CD4-positive, alpha-beta T cell treated with Interleukin-17A for 4 hours (primary cell): ENCODE measurements at places on chromosomes 4 and X.

DNA sequence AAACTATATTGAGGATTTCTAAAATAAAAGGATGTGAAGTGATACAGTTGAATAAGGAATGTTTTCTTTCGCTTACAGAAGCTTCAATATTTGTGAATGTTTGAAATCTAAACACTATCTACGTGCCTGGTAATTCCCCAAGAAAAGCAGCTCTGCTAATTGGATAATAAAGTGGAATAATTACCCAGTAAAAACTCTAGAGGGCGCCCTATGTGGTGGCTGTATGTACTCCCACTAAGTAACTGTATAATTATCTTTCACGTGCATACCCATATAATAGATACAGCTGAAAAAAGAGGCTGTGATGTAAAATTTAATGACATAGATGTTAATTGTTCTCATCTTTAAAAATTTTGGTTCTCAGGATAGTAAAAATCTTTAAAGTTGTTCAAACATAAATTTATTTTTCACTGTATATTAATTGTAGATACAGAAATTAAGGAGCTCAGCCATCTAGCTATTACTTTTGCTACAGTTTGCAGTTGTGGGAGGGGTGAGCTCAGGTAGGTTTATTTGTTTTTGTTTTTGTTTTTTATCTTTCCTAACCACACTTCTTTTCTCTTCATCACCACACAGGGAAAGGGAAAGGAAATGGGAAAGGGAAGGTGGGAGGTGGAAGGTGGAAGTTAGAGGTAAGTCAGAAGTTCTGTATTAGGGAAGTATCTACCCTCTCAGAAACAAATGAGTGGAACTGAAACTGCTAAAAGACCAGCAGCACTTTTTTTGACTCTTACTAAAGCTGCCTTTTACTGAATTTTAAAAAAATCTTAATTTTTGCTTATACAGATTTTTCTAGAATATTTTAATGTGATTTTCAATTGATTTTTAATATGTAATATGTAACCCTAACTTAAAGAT, 151.7 kb upstream of the RPS6KA6 start:
- no peak for DNase-seq

DNA sequence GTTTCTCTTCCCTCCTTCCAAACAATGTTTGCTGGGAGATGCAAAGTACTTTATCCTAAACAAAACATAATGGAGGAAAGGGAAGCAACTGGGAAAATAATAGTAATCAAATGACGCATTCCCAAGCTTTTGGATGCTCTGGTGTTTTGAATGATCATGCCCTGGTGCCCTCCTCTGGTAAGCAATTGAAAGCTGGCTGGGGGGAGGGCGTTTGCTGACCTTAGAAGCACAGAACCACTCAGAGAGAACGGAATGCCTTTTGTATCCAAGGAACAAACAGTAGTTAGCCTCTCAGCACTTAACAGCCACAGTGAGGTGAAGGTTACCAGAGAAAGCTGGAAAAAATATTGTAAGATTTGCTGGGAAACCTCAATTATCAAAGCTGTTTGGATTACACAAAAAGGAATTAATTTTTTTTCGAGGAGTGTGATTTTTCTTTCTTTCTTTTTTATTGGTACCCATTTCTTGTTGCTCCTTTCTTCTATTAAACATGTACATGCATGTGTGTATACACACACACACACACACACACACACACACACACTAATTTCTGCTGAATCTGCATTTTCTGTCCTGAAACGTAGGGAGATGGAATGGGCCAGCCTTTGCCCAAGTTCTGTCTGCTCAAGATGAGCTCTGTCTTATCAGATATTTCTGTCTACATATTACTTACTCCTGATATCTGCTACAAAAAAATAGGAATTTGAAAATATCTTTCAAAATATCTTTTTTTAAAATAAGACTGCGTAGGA, 155.8 kb upstream of the IGFBP7 start:
- DNase-seq: no peak

DNA sequence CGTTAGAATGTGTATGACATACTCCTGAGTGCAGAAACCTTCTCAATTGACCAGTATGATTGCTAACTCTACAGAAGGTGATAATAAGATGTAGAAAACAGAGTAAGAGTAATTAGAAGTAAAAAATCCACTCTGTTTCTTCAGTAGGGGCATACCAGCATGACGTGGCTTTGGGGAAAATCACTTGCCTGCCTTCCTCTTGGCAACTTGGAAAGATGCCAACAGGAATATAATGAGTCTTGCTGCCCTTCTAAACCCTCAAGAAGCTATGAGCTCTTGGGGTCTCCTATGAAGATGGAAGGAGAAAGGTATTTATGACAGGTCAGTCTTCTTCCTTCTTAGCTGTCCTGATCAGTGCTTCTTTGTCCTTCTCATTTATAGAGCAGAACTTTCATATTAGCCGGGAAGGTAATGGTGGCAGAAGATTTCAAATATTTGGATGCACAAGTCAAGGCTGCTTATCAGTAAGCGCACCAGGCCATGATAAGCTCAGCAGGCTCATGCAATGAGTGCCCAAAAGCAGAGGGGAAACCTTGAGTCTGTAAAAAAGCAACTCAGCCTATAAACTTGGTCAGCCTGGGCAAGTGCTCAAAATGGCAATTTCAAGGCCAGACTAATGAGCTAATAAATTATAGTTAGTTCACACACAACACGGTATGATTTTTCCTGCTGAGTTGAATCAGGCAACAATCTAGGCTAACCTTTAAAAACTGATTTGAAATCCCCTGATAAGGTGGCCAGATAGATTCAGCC, 69.7 kb upstream of the PPARGC1A start:
- no peak for DNase-seq

- DNase-seq: no peak
Measured at GRCh38 chr4:81287101-81287500, 72.1 kb upstream of the PRKG2 start.

DNA sequence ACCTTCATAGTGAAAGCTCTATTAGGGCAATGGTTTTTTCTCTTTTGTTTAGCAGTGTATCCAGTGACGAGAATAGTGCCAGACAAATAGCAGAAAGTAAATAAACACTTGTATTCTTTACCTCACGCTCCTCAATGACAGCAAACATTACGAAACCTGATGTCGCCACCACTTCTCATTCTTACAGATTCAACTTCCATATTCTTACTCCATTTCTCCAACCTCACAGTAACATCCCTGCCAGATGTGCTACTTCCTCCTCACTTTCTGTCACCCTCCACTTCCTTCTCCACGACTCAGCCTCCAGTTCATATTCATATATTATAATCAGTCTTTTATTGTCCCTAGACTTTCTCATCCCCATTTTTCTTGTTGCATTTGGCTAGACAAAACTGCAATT, 1956.2 kb upstream of the AGA start:
- DNase-seq: no peak

DNA sequence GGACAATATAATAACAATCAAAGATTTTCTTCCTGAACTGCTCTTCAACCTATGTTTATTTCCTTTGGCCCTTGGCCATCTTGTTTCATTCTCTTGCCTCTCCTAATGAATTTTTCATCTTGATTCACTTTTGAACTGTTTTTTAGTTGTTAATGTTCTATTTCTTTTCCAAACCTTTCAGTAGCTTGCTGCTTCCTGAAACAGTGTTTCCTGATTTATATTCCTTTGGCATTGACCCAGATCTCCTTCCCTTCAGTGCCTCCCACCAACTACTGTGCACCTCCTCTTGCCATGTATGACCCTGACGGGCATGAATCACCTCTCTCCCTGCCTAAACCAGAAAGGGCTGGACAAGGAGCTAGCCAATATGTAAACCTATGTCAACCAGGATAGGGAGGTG, 25.6 kb upstream of the SPP1 start:
- no peak for DNase-seq

GRCh38 chrX:9651737-9652136, 113.9 kb downstream of the GPR143 start:
- DNase-seq: no peak

DNA sequence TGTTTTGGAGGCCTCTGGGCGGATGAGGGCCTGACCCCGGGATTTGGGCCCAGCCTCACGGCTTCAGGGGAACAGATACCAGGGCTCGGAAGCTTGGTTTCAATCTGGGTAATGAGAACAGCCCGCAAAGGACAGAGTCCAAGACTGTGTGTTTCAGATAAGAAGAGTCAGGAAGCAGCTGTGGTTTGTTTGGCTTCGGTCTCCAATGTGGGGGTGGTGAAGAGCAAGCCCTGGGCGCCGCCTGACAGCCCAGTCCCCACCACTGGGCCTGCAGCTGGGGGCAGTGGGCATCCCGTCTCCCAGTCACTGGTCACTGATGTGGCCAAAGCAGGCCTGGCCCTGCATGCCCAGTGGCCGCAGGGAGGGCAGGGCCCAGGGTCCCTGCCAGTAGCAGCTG, 9.1 kb downstream of the WFS1 start:
- no peak for DNase-seq

- no peak for DNase-seq
Measured at GRCh38 chrX:136816975-136817374, 36.2 kb upstream of the ARHGEF6 start.

DNA sequence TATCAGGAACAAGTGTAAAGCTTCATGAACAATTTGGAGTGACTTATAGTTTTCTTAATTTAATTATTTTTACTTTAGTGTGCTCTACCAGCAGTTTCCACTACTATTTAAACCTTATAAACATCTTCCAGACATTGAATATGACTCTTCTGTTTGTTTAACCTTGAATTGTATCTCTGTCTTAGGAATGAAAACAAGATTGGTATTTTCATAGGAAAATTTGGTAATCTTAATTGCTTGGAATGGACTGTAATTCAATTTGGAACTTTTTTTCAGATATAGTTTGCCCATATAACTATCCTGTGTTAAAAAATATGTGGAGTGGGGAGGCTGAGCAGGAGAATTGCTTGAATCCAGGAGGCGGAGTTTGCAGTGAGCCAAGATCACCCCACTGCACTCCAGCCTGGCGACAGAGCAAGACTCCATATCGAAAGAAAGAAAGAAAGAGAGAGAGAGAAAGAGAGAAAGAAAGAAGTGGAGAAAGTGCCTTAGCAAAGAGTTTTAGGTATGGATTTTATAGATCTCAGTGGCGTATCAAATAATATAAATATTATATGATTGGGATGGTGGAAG, 242.4 kb downstream of the BMPR1B start:
- no peak for DNase-seq

DNA sequence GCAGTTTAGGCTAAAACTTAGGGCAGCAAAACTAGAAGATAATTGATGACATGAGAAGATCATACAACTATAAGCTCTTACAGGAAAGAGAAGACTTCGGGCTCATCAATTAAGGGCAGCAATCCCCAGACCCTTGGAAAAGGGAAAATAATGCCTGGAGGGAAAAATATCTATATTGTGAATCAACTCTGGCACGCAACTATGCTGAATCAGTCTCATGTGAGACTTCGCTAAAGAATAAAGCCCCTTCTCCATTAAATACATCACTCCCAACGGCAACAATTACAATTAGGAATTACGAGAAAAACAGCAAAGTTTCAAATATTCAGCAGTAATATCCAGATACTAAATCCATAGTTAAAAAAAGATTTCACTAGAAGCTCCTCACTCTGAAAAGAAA, 2016.8 kb upstream of the IGFBP7 start:
- no peak for DNase-seq

DNA sequence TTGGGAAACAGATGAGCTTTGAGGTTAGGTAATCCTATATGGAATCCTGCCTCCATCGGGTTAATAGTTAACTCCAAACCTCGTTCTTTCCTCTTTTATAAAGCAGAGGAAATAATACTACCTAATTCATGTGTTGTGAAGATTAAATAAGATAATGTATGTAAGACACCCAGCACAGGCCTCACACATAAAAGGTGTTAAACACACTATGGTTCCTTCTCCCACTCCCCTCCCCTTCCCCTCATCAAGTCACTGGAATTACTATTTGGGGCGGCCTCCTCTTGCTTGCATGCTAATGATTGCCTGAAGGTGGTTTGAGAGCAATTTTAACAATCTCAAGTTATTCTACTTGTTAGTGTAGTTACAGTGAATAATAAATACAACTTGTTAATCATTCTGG, 404.4 kb upstream of the RASGEF1B start:
- DNase-seq: no peak

DNA sequence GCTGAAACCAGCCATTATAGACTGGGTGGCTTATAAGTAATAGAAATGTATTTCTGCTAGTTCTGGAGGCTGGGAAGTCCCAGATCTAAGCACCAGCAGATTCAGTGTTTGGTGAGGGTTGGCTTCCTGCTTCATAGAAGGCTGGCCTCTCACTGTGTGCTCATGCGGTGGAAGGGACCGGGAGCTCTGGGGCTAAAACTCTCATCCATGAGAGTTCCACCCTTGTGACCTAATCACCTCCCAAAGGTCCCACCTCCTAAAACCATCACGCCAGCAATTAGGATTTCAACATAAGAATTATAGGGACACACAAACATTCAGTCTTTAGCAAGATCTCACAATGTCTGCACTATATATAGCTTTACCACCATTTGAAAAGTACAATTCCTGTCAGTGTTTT, 215.2 kb downstream of the CBR4 start:
- DNase-seq: no peak

DNA sequence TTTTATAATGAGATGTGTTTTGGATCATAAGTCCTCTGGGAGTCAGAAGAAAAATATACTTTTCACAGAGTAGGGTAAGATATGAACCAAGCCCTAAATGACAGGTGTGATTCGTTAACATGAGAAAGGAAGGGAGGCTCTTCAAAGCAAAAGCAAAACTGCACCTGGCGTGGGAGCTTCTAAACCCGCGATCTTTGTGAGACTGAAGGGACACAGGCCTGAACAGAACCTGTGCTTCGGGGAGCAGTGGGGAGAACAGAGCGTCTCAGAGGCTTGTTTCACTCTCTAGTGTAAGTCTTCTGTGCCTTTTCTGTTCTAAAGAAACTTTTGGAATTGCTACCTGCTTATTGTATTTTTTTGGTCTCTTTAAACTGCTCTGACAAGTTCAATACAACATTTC, 30.2 kb upstream of the CYP4V2 start:
- DNase-seq: peak; percentile 26

DNA sequence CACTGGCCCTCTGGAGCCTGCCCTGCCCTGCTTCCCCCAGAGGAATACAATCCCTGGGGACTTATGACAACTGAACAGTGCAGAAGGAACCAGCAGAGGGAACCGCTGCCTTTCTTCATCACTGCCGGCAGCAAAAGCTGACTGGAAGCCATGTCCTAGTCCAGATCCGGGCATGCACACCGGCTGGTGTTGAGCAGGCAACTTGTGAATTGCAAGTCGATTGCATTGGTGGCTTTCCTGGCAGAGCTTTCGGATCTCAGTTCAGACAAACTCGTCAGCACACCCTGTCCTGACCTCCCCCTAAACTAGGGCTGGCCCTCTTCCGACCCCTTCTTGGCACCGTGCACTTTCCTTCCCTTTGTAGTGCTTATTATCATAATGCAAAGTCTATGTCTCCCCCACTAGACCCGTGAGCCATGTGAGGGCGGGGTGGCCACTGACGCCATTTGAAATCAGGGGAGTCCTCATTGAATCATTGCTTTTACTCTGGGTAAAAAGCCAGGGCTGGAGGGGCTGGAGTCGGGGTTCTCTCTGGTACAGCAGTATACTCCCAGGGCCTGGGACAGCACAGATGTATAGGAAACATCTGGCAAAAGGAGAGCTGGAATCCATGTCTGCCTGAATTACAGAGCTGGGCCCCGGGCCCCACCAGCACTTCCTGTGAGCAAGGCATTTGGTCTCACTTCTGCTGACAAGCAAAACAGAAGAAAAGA, 1.8 kb downstream of the ARHGAP4 start:
- DNase-seq: peak; percentile 62
